ENCODE measurements at places on chromosomes 2 and 18.

DNA sequence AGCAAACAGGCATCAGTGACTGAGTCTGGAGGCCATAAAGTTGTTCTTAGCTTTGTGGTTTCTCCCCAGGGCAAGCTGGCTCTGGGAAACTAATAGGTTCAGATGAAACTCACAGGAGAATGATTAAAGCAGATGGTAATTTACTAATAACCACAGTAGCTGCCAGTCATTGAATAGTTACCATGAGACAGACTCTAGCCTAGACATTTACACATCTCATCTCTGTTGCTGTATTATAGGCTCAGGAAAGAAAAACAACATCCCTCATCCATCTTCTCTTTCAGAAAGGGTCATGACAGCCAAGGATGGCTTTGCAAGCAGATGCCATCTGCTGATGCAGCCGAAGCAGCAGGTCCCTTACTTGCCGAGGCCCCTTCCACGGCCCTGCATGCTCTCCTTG lies 314.0 kb upstream of the ID2 start:
- no peak for DNase-seq

- DNase-seq, result no peak
These were observed 112.8 kb upstream of the RASGRP3 start for GRCh38 chr2:33363325-33364298.

GRCh38 chr2:231530099-231531011 lies at the start of gene NMUR1:
Gene NMUR1, minus strand, starts transcription at chr2:231530445. Its CDS starts 84 bp downstream, at chr2:231530361.
- peak; percentile 7 for DNase-seq

GRCh38 chr2:23478087-23478932 lies 93.3 kb downstream of the KLHL29 start:
- DNase-seq, result peak; percentile 14

GRCh38 chr18:34872066-34872465 lies 162.0 kb downstream of the DTNA start:
- no peak for DNase-seq

- no peak for DNase-seq
These were observed 55.4 kb upstream of the CCBE1 start for GRCh38 chr18:59752666-59753065.

GRCh38 chr18:34993289-34993688 lies 47.9 kb upstream of the MAPRE2 start:
- no peak for DNase-seq

- DNase-seq, result no peak
These were observed 1271.7 kb downstream of the CNTNAP5 start for GRCh38 chr2:125296742-125297141.

GRCh38 chr18:36772241-36772723 lies 56.5 kb downstream of the TPGS2 start:
- DNase-seq, result peak; percentile 79

- no peak for DNase-seq
These were observed 2.3 kb downstream of the PPM1B start for GRCh38 chr2:44171018-44171417.

- peak; percentile 65 for DNase-seq
These were observed 77.3 kb upstream of the PHLPP1 start for GRCh38 chr18:62637807-62638687.

GRCh38 chr2:238952261-238952919 lies 104.5 kb downstream of the TWIST2 start:
- no peak for DNase-seq

GRCh38 chr18:32530947-32531651 lies 60.4 kb upstream of the GAREM1 start:
- DNase-seq, result peak; percentile 81

DNA sequence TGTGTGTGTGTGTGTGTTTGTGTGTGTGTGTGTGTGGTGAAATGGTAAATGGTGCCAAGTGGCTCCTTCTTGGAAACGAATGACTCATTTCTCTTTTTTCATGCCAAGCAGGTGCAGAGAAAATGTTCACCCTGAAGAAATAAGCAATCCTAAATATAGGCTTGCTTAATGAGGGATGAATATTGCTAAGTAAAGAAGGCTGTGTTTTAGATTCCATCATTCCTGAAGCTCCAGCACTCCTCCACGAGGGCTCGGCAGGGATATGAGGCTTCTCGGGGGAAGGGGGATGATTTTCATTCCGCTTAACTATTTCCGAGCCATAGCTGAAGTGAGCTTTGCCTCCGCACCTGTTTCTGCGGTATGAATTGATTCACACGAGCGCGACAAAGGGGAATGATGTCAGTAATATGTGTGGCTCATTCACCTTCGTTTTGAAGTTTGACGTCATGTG lies 72.9 kb downstream of the TSN start:
- no peak for DNase-seq

GRCh38 chr2:170243118-170243837 lies 65.3 kb downstream of the MYO3B start:
- no peak for DNase-seq

GRCh38 chr2:128491692-128492244 lies 173.1 kb upstream of the HS6ST1 start:
- DNase-seq, result no peak

DNA sequence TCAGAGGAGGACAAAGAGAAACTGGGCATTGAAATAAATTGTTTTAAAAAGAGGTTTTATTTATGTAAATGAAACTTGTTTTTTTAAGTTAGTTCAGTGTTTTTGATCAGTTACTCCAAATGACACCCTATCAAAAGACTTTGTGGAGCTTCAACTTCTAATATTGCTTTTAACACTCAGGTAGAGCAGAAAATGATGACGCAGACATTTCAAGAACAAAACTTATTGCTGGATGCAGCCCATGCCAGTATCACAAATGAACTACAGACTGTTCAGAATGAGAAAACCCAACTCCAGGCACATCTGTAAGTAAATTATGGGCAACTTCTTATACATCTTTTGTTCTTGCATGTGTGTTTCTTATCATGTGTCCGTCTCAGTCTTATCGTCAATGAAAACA lies 36.4 kb downstream of the CCDC150 start:
- DNase-seq, result no peak

Data from NCI-H1417 (cell line).